ENCODE measurements at places on chromosomes 4 and X. TPM values are rescaled to one million over a fixed set of nuclear protein-coding genes. Genes with fewer than 3 reads are reported as not detected.

Gene GAGE12E
- not detected for total RNA-seq

Gene CXCL13
- not detected for total RNA-seq

Gene PABPC1L2B
- total RNA-seq: not detected

Gene TMPRSS11B
- total RNA-seq: not detected

Gene EBP
- total RNA-seq: 145 TPM

Gene SLC25A4
- 27.2 TPM for total RNA-seq

Gene CT83
- total RNA-seq: not detected

Gene PPARGC1A
- total RNA-seq: 1.6 TPM

Gene FGB
- total RNA-seq: not detected

Gene PCGF3
- total RNA-seq: 34.9 TPM

Gene HEPH
- 2.7 TPM for total RNA-seq

Gene PDE5A
- 1.4 TPM for total RNA-seq

Gene EOLA1
- 12.4 TPM for total RNA-seq

Gene ATP10D
- 13.7 TPM for total RNA-seq

Gene CBR4
- 16.3 TPM for total RNA-seq

Gene ESX1
- 0.11 TPM for total RNA-seq

Gene UBA6
- 40.0 TPM for total RNA-seq

Gene DTHD1
- total RNA-seq: not detected

Gene MAGEE1
- 0.73 TPM for total RNA-seq

Gene VCX
- total RNA-seq: 0.33 TPM

Gene AP1S2
- total RNA-seq: 63.3 TPM
